Stimulated activated CD8-positive, alpha-beta memory T cell treated with anti-CD3 and anti-CD28 coated beads, Interleukin-7, amount 100 ng/mL, for 1 hour (primary cell): ENCODE measurements at places on chromosomes 11 and 22.

DNA sequence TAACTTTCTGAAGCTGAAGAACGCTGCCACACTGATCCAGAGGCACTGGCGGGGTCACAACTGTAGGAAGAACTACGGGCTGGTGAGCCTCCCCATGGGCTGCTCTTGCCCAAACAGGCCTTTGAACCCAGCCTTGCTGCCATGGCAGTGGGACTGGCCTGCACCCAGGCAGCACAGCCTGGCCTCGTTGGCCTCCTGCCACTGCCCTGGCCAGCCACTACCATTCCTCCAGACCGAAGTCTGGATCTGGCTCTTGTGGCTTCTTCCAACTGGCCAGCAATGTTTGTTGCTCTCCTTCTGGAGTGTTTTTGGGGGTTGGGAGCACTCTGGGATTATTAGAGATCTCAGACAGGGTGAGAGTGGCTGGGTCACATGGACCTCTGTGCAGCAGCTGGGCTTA lies 51.0 kb downstream of the MYO7A start:
- DNase-seq, result no peak

- no peak for DNase-seq
These were observed 5.1 kb upstream of the SLC22A8 start for GRCh38 chr11:63020671-63021291.

DNA sequence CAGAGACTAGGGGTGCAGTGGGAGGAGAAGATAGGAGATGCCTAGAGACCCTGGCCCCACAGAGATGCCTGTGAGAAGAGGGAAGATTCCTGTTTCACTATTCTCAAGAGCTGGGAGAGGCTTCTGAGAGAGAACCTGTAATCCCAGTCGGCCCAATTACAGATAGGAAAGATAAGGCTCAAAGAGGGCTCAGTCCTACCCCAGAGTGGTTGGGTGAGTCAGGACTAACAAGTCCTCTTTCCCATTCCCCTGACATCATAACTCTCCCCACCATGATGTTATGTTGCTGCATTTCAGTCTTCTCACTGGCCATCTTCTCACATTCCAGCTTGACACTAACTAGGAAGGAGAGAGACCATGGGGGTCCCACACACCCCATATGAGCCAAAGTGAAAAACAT lies 17.9 kb downstream of the ARHGEF12 start:
- no peak for DNase-seq

DNA sequence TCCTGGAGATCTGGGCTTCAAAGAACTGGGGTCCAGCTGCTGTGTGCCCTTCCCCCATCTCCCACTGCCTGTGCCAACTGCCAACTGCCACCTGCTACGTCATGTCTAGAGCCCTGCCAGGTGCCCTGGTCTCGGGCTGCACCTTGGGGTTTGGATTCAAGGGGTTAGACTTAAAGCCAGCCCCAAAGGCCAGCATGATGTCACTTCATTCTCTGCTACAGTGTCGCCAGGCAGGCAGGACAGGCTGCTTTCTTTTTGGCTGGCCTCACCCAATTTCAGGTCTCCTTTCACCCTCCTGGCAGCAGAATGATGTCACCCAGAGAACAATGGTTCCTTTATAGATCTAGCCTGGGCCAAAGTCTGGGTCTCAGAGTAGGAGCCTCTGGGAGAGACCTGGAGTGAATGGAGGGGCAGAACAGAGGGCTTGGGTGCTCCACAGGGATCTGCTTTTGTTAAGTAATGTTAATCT lies 79.5 kb upstream of the CRYBB3 start:
- no peak for DNase-seq

DNA sequence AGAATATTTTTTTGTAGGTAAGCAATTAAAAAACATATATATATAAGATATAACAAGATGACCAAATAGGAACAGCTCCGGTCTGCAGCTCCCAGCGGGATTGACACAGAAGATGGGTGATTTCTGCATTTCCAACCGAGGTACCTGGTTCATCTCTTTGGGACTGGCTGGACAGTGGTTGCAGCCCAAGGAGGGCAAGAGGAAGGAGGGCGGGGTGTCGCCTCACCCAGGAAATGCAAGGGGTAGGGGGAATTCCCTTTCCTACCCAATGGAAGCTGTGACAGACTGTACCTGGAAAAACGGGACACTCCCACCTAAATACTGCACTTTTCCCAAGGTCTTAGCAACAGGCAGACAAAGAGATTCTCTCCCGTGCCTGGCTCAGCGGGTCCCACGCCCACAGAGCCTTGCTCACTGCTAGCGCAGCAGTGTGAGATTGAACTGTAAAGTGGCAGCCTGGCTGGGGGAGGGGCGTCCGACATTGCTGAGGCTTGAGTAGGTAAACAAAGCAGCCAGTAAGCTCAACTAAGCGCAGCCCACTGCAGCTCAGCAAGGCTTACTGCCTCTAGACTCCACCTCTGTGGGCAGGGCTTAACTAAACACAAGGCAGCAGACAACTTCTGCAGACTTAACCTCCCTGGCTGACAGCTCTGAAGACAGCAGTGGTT lies 163.8 kb downstream of the CWF19L2 start:
- no peak for DNase-seq

- no peak for DNase-seq
These were observed at the start of the genes NLRP14 and ZNF214 for GRCh38 chr11:7020183-7020917. Gene NLRP14, plus strand, starts transcription at chr11:7020479. Its CDS starts 18,108 bp downstream, at chr11:7038587. Gene ZNF214, minus strand, starts transcription at chr11:7020346. Its CDS starts 17,511 bp downstream, at chr11:7002835.

DNA sequence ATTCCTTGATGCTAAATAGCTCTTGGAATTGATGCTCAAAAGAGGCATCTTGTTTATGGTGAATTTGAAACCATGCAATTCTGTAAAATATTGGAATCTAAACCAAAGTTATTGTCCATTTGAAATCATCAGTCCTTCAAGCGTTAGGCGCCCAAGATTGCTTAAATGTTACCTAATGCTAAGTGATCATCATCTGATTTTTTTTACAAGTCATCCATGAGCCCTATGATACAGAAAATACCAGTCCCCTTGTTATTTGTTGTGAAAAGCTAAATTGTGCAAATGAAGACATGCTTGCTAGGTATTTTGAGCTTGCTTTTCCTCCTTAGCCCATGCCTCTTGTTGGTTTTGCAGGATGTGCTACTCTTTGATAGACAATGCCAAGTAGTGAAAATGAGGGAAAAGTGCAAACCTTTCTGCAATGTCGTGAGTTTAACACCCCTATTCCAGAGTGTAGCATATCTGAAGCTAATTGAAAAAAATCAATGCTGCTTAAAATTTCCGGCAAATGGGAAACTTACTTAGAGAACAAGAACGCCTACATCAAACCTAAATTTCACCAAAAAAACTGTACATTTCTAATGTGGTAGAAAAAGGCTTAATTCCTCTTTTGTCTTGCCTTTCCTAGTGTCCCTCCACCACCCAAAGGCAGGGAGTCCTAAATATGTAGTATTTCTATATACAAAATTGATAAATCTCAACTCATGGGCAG lies 1.9 kb downstream of the GRK3 start:
- no peak for DNase-seq

DNA sequence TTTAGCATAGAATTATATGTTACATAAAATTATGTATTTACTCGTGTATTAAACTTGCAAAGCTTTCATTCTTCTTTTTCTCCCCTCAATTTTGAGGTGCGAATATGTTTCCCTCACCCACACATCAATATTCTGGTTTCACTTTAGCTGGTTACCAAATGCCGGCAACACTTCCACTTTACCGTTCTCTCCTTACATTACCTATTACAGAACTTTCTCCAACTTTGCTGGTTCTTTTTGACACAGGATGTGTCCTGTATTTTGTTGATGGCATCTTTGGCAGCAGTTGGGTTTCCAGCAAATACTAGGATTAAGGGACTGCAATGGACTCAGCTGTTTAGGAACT lies 84.9 kb downstream of the PRR5L start:
- DNase-seq, result no peak

GRCh38 chr11:90213322-90213721 lies 9.5 kb downstream of the CHORDC1 start:
- DNase-seq, result no peak

DNA sequence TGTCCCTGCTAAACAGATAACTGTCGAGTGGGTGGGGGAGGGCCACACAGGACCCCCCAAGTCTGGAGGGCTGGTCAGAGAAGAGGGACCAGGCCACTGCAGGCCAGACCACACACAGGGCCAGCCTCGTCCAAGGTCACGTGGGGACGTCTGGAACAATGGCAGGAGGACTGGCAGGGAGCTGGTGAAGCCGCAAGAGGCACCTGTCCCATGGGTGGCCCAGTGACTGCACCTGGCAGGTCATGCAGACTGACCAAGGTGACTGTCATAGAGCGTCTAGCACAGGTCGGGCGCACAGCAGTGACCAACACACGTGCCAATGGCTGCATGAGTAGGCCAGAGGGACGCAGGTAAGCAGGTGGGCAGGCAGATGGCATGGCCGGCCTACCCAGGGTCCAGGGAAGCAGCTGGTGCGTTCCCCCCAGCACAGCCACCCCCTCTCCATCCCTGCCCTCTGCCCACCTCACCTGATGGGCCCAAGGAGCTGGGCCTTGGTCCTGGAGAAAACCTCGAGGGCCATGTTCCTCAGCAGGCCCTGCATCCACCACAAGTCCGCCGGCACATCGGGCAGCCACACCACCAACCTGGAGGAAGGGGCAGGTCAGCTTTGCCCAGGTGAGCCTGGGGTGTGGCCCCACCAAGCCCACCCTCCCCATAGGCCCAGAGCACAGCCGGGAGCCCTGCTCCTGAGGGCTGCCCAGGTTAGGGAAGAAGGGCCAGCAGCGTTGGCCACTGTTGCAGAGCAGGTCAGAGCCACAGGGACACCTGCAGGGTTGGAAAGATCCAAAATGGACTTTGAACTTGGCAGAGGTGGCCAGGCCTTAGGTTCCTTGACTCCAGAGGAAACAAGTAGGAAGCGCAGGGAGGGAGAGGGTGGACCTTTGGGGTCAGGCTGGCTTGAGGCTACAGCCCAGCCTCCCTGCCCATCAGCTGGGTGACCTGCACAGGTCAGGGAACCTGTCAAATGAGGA lies 10.4 kb downstream of the PNPLA5 start:
- DNase-seq, result no peak
